ENCODE measurements at places on chromosomes 16 and 17.

DNA sequence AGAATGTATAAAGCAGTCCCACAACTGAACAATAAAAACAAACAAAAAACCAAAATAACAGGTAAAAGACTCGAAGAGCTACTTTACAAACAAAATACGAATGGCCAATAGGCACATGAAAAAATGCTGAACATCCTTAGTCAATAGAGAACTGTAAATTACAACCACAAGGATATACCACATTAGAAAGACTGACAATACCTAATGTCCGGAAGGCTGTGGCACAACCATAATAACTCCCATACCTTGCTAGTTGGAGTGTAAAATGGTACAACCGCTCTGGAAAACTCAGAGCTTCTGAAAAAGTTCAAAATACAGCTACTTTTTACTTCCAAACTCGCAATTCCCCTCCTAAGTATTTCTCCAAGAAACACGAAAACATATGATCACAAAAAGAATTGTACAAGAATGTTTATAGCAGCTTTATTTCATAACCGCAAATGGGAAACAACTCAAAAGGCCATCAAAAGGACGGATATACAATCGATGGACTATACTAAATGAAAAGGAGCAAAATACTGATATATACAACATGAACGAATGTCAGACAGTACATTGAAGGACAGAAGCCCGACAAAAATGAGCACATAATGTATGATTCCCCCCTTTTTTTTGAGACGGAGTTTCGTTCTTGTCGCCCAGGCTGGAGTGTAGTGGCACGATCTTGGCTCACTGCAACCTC, 2.3 kb downstream of the TP53 start:
- DNase-seq, result peak; percentile 18

- no peak for DNase-seq
Observed at GRCh38 chr17:7041607-7042500, 2.0 kb downstream of the SLC16A11 start.

- no peak for DNase-seq
Observed at GRCh38 chr16:13315642-13316427, 414.4 kb downstream of the SHISA9 start.

GRCh38 chr16:17508303-17508702, 37.5 kb upstream of the XYLT1 start:
- DNase-seq, result no peak

DNA sequence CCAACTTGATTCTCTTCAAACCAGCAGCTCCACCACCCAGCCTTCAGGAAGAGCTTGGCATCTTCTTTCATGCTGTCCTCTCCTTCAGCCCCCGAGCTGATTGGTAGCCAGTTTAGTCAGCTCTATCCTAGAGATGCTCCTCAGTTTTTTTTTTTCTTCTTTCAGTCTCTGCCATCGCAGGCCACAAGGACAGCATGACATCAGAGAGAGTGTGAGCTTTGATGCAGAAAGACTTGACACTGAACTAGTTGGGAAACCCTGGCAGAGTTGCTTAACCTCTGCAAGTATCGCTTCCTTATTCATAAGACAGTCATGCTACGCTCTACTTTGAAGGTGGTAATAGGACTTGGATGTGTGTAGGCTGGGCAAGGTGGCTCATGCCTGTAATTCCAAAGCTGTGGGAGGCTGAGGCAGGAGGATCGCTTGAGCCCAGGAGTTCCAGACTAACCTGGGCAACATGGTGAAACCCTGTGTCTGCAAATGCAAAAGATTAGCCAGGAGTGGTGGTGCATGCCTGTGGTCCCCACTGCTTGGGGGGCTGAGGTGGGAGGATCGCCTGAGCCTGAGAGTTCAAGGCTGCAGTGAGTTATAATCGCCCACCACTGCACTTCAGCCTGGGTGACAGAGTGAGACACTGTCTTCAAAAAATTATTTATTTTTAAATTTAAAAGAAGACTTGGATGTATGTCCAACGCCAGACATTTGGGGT, 2.6 kb downstream of the CD300LB start:
- peak; percentile 26 for DNase-seq

DNA sequence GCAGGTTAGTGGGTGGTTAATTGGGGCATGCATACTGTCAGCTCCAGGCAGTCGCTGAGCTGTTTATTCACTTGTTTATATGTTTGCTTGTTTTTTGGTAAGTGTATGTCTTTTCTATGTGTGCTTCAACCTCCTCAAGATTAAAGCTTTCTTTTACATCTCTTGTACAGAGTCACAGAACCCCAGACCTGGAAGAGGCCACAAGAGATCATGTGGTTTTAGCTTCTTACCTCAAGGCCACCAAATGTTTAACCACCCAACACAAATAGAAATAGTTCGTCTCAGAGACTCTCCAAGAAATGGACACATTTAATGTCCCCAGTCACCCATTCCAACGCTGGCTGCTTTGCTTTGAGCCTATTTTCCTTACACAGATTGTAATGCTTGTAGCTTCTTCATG, 11.8 kb upstream of the TMEM98 start:
- no peak for DNase-seq

- no peak for DNase-seq
Observed at GRCh38 chr17:77753691-77754245, 204.7 kb upstream of the TNRC6C start.

- peak; percentile 6 for DNase-seq
Observed at GRCh38 chr16:84013787-84014569, 28.6 kb downstream of the SLC38A8 start.

DNA sequence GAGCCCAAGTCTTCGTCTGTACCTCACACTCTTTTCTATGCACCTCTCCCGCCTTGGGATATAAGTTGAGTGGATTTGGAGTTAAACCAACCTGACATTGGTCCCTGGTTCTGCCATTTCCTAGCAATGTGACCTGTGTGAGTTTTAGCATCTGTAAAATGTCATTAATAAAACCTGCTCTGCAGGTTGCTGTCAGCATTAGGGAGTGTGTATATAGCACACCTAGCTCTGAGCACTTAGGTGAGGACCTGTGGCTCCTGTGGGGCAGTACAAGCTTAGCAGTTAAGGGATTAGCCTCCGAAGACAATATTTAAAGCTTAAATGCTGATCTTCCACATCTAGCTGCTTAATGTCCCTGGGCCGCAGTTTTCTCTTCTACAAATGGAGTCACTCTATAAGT, 248.0 kb downstream of the TMEM114 start:
- no peak for DNase-seq
